Vagina (tissue), 2 donors: ENCODE measurements at places on chromosomes 7 and 10. TPM values are rescaled to one million over a fixed set of nuclear protein-coding genes. Genes with fewer than 3 reads are reported as not detected.

DNA sequence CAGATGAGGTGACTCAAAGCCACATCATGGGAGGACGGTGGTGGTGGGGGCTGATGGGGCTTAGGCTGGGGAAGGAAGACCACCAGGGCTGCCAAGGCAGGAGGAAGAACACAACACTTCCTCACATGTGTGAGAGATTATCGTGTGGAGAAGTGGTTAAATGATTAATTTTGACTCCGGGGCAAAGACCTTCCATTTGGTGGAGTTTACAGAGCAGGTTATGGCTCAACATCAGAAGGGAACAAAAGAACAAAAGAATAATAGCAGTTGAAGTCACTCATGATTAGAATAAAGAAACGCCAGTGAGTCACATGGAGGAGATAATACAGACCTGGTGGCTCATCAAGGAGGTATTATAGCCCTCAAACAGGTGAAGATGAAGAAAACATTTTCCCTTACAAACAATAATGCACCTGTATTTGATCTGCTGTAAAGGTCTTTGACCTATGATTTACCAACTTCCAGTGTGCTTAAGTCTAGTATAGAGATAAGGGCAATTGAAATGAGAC lies 170.1 kb downstream of the PKD1L1 start:
- DNase-seq = no peak

GRCh38 chr10:34198953-34199352 lies 616.1 kb downstream of the PARD3 start:
- no peak for DNase-seq

GRCh38 chr10:104197364-104197763 lies 34.8 kb downstream of the CFAP43 start:
- no peak for DNase-seq

GRCh38 chr7:32915041-32915536 lies 23.5 kb upstream of the KBTBD2 start:
- DNase-seq = no peak

The SCART1 gene
- 1.5 TPM for total RNA-seq

DNA sequence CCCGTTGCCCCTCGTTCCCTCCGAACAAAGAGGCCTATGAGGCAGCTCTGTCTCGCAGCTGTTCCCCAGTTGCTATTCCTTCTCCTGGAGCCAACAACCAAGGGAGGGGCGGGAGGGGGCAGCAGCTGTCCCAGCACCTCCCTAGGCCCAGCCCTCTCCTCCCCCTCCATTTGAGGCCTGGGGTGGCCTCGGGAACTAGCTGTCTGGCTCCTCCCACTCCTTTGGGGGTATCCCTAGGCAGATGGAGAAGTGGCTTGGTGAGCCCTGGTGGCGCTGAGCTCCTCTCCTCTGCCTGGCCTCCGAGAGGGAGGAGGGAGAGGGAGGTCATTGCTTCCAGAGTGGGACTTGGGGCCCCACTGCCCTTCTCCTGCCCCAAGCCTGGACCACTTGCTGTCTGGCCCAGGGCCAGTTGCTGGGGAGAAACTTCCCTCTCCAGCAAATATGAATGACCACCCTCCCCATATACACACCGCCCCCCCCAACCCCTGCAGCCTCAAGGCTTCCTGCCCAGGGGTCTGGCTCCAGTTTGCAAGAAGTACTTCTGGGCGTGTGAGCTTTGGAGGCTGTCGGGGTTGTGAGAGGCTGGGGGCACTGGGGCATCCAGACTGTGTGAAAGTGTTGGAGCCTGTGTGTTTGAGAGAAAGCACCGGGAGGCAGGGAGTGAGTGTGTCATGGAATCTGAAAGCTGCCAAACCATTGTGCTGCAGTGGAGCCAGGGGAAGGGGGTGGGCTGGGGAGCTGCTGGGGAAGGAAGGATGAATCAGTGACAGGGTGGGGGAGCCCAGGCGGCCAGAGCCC lies 3.1 kb downstream of the FLNC start:
- no peak for DNase-seq

The CFAP58 gene
- 0.49 TPM for total RNA-seq

GRCh38 chr7:2112261-2113198 lies 120.2 kb downstream of the MAD1L1 start:
- DNase-seq = no peak

DNA sequence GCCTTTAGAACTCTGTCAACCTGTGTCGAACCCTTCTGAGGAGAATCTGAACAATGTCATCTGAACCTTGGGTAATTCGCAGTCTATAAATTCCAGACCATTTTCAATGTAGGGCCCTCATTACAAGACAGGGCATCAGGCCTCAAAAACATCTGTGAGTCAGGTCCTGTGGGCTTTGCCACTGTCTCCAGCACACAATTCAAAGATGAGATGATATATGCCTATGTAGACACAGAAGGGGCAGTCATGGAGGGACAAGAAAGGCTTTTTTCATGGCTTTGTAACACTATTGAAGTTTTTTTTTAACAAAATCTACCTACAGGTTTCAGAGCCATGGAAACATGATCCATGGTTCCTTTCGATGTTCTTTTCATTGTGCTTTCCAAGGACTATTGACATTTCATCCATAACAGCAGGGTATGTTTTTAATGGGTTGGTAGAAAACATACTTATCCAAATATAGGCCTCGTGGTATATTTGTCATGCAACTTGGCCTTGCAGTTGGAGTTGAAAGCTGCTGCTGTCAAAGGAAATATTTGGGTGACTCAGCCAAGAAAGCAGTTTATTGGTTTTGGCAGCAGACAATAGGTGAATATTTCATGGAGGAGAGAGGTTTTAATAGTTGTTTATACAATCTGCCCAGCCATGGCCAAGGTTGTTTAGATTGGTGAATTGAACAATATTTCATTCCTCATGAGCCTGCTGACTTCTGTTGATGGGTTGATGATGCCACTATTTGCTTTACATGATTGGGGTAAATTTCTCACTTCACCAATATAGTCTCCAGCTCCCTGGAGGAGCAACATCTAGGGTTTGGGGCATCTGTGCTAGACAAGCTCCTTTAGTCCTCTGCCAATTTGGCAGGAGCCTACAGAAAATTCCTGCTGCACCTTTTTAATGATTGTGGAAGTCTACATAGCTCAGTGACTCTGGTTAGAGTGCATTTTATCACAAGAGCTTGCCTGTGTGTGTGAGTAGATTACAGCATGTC lies 158.4 kb upstream of the TMEM72 start:
- no peak for DNase-seq

The SPRN gene
- not detected for total RNA-seq

The ELN gene
- 38.3 TPM for total RNA-seq

- no peak for DNase-seq
Observed at GRCh38 chr10:126321440-126321839, 66.8 kb downstream of the ADAM12 start.

DNA sequence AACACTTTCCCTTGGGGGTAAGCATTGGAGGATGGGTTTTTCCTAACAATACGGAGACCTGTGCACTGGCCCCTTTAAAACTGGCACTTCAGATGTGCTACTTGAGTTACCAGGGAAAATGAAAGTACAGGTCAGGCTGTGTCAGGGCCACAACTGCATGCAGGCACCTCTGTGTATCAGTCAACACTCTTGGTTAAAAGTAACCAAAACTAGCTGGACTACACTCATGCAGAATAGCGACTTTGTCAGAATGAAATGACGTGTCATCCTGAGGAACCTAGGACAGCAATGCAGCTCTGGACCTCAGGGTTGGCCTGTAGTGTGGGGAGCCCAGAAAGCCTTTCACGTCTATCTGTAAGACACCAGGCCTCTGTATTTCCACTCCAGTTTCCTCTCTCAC lies 33.8 kb upstream of the SMKR1 start:
- no peak for DNase-seq

GRCh38 chr7:27966219-27966780 lies 214.3 kb downstream of the JAZF1 start:
- DNase-seq = no peak

GRCh38 chr10:113924186-113924585 lies 69.7 kb downstream of the NHLRC2 start:
- DNase-seq = no peak

The PLEKHS1 gene
- total RNA-seq = not detected

The CALHM1 gene
- not detected for total RNA-seq

- DNase-seq = no peak
Observed at GRCh38 chr7:155365146-155365874, 67.6 kb downstream of the INSIG1 start.

GRCh38 chr7:94205529-94205928 lies 189.2 kb upstream of the COL1A2 start:
- DNase-seq = no peak

- no peak for DNase-seq
Observed at GRCh38 chr10:52423369-52423768, 109.3 kb downstream of the DKK1 start.

DNA sequence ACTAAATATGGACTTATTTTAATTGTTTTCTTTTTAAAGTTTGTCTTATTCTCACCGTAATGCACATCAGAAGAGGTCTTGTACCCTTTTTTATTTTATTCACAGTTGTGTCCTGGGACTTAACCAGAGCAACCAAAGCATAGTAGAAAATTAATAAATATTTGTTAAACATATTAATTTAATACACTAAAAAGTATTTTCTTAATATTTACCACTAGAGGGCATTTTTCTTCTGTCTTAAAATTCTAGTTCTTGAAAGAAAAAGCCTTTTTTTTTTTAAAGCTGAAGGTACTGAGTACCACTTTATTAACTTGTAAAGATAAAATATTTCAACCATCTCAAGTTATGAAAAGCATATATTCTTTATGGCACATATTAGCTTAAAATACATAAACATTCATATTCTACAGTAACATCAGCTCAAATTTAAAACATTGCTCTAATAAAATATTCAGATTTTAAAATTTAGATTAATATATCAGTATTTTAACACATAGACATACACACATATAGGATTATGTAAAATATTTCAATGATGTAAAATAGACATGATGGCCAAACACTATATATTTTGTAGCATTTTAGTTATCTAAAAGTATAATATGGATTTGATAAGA lies 260.4 kb downstream of the SEMA3A start:
- DNase-seq = no peak

- no peak for DNase-seq
Observed at GRCh38 chr10:132632851-132633684, 95.5 kb downstream of the INPP5A start.
